ENCODE measurements at places on chromosomes 12 and 14. TPM values are rescaled to one million over a fixed set of nuclear protein-coding genes. Genes with fewer than 3 reads are reported as not detected.

SYCP3 gene
- total RNA-seq: not detected

OR4Q2 gene
- total RNA-seq: not detected

RBMS2 gene
- total RNA-seq: 23.8 TPM

HAL gene
- total RNA-seq: not detected

GRCh38 chr12:104263580-104264358, 39.8 kb upstream of the EID3 start:
- DNase-seq: peak; percentile 65
- H3K4me3 ChIP-seq: no peak overlapping the region
- H3K4me1 ChIP-seq: peaks cover 13% of the 10 kb centered on the region

DNA sequence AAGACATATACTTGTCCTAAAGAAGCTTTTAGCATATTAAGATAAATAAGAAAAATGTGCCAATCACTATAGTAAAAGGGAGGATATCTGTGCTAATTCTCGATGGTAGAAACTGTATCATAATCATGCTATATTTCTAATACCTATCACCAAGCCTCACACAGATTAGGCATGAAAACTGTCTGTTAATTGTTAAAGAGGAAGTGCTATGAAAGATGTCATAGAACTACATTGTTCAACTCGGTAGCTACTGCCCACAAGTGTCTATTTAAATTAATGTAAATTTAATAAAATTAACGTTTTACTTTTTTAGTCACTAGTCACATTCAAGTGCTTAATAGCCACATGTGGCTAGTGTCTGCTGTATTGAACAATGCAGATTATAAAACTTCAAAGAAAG, 77.5 kb upstream of the KICS2 start:
- no peaks in the 10 kb centered on the region for H3K36me3 ChIP-seq
- H3K4me1 ChIP-seq: no peaks in the 10 kb centered on the region
- no peak for DNase-seq
- no peaks in the 10 kb centered on the region for H3K27me3 ChIP-seq

- H3K4me3 ChIP-seq: peak overlapping the region; percentile 24
- peak; percentile 65 for DNase-seq
- H3K27ac ChIP-seq: peak overlapping the region; percentile 36
Measured at GRCh38 chr12:10701131-10701681, 21.9 kb downstream of the YBX3 start.

DNA sequence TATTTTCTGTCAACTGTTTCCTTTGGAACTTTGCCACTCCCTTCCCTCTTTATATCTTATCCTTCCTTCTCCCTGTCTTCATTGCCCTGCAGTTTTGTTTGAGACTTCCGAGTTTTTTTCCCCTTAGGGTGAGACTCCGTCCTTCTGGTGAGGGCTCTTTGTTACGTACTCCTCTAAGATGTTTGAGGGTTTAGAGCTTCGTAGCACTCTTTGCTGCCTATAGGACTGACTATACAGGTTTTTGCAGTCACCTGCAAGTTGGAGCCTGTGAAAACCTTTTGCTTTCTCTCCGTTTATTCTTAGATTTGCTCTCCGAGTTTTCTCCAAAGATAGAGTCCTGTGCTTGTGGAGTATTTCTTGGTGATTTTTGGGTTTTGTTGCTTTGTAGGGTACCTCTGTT, 41.7 kb upstream of the MYRFL start:
- no peaks in the 10 kb centered on the region for H3K36me3 ChIP-seq
- H3K4me3 ChIP-seq: no peak overlapping the region
- H3K27ac ChIP-seq: no peak overlapping the region
- no peaks in the 10 kb centered on the region for H3K4me1 ChIP-seq
- no peak for DNase-seq

DNA sequence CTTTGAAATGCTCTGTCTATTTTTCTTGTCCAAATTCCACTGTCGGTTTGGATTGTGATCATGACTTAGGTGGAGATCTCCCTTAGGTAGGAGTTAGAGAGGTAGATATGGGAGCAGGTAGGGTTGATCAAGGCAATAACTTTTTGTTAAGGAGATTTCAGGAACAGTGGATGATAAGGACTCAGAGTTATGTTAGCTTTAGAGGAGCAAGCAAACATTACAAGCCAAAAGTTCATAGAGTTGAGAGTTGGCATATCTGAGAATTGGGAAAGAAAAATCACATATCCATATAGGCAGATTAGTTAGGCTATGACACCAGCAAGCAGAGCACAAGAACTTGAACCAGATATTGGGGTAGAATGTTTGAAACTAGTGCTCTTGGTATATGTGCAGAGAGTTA, 43.1 kb upstream of the C12orf75 start:
- no peak for DNase-seq
- no peaks in the 10 kb centered on the region for H3K36me3 ChIP-seq
- H3K27me3 ChIP-seq: no peaks in the 10 kb centered on the region
- no peak overlapping the region for H3K27ac ChIP-seq
- peaks cover 5% of the 10 kb centered on the region for H3K4me1 ChIP-seq

GRCh38 chr12:55830601-55831446, 1.4 kb upstream of the DNAJC14 start:
- DNase-seq: peak; percentile 68
- H3K36me3 ChIP-seq: no peaks in the 10 kb centered on the region
- H3K4me3 ChIP-seq: peak overlapping the region; percentile 90
- H3K4me1 ChIP-seq: peaks cover 16% of the 10 kb centered on the region
- H3K27me3 ChIP-seq: no peaks in the 10 kb centered on the region

DNA sequence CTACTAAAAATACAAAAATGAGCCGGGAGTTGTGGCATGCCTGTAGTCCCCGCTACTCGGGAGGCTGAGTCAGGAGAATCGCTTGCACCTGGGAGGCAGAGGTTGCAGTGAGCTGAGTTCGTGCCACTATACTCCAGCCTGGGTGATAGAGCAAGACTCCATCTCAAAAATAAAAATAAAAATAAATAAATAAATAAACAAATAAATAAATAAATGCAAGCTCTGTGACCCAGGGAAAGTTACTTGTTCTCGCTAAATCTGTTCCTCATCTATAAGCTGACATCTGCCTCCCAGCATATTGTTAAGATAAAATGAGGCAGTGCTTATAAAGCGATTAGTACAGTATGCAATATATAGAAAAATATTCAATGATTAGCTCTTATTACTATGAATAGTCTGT, 56.4 kb upstream of the STK38L start:
- DNase-seq: no peak
- H3K36me3 ChIP-seq: no peaks in the 10 kb centered on the region
- H3K27ac ChIP-seq: no peak overlapping the region
- H3K4me1 ChIP-seq: peaks cover 47% of the 10 kb centered on the region
- no peak overlapping the region for H3K4me3 ChIP-seq
- H3K27me3 ChIP-seq: no peaks in the 10 kb centered on the region

DNA sequence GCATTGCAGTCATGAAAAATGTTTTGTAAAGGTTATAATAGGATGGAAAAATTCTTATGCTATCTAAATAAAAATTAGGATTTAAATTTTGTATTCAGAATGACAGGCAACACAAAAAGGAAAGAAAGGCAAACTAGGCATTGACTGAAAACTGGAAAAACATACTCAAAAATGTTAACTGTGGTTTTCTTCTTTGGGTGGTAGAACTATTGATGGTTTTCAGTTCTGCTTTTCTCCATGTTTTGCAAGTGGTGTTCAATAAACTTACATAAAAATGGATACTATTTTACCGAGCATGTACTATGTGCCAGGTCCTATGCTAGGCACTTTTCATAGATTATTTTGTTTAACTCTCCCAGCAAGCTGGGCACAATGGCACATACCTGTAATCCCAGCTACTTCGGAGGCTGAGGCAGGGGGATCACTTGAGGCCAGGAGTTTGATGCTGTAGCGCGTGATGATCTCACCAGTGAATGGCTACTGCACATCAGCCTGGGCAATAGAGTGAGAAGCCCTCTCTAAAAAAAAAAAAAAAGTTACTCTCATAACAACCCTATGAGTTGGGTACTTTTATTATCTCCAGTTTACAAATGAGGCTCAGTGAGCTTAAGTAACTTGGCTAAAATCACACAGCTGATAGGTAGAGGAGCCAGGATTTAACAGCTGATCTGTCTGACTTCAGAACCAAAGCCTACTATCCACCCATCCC, 26.3 kb upstream of the TCP11L2 start:
- DNase-seq: no peak
- no peaks in the 10 kb centered on the region for H3K4me1 ChIP-seq
- no peak overlapping the region for H3K27ac ChIP-seq
- H3K4me3 ChIP-seq: no peak overlapping the region
- H3K36me3 ChIP-seq: no peaks in the 10 kb centered on the region

All from GM23248 (cell line).